ENCODE measurements at places on chromosomes 16 and 17. TPM values are rescaled to one million over a fixed set of nuclear protein-coding genes. Genes with fewer than 3 reads are reported as not detected.
A peak's percentile ranks its signal among the peaks of the same experiment; 100 is the strongest.

GRCh38 chr17:2054512-2055291 lies at the start of gene HIC1:
TSS of gene HIC1 (plus strand) at chr17:2055103. CDS start at chr17:2056691, 1,588 bp downstream.
- DNase-seq, result no peak

DNA sequence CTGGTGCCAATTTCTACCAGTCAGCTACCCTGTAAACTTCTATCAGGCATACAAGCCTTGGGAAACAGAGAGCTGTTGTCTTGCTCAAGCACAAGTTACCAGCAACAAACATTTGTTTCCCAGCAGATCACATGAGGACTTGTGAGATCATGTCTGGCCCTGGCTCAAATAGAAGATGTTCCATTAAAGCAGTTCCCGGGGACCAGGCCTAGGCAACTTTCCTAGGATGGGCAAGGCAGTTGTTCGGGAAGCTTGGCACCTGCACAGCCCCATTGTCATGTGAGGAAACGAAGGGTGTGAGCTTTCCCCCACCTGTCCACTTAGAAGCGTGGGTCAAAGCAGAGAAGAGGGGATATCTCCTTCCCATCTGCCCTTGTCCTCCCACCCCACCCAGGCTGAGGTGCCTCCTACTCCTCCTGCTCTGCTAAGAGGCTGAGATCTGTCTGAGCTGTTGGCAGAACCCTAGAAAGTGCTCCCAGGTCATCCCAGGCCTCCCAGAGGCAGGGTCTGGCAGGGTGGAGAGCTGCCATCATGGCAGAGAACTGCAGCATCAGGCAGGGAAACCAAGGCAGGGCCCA lies 11.2 kb upstream of the SLC47A2 start:
- DNase-seq, result peak; percentile 69

DNA sequence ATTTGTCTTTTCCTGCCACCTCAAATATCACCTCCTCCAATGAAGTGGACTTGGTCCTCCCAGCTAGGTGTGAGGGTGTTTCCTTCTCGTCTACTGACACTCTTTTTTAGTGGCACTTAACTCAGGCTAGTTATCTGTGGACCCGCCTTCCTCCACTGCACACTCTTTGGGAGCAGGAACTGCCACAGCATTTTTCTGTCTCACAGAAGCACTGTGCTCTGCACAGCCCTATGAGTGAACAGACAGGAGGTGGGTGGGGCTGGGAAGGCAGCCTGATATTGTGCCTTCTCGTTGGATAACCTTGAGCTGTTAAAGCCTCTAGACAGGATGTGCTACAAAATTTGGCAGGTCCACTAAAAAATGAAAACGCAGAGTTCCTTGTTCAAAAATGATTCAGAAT lies 31.9 kb upstream of the HOXB13 start:
- no peak for DNase-seq

Gene CACNG4
- total RNA-seq, result 0.18 TPM

- DNase-seq, result no peak
Measured at GRCh38 chr16:79294568-79294967, 306.0 kb downstream of the MAF start.

DNA sequence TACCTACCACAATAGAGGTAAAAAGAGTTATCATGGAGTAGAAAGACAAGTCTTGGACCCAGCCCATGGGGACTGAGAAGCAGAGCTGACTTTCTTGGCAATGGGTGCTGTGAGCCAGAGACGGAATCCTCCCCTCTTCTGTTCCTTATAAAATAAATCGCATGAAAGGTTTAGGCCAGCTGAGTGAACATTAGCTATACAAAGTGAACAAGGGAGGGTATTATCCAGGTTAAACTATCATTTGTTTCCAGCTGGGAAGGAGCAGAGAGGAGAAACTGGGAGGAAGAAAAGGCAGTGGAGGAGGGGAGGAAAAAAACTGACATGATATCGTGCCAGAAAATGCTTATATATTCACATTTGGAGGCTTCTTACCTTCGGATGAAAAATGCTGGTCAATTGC lies 13.3 kb upstream of the PAFAH1B1 start:
- DNase-seq, result no peak

GRCh38 chr16:10611825-10612342 lies 31.5 kb upstream of the EMP2 start:
- DNase-seq, result no peak

Gene MPO
- not detected for total RNA-seq

Gene MAPT
- total RNA-seq, result 0.04 TPM

DNA sequence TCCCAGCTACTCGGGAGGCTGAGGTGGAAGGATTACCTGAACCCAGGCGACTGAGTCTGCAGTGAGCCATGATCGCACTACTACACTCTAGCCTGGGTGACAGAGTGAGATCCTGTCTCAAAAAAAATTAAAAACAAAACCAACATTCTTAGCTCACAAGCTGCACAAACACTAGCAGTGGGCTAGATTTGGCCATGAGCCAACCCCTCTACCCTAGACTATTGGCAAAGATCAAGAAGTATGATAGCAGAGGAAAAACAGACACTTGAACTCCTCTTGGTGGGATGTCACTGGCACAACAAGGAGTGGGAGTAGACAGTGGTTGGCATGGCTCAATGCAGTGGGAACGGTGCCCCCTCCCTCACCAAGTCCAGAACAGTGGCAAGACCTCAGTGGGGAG lies 19.6 kb upstream of the RIPOR1 start:
- DNase-seq, result no peak

All from foreskin keratinocyte (primary cell).